ENCODE measurements at places on chromosomes 2 and 18.

GRCh38 chr2:30862054-30862651, 54.9 kb upstream of the CAPN13 start:
- DNase-seq: peak; percentile 48
- H3K36me3 ChIP-seq: no peaks in the 10 kb centered on the region
- H3K27ac ChIP-seq: no peak overlapping the region
- no peak overlapping the region for H3K4me3 ChIP-seq
- H3K4me1 ChIP-seq: peaks cover 16% of the 10 kb centered on the region

GRCh38 chr2:48312126-48312525, 217.8 kb upstream of the STON1 start:
- H3K36me3 ChIP-seq: no peaks in the 10 kb centered on the region
- H3K27ac ChIP-seq: no peak overlapping the region
- no peak for DNase-seq
- no peaks in the 10 kb centered on the region for H3K27me3 ChIP-seq
- no peak overlapping the region for H3K4me3 ChIP-seq

DNA sequence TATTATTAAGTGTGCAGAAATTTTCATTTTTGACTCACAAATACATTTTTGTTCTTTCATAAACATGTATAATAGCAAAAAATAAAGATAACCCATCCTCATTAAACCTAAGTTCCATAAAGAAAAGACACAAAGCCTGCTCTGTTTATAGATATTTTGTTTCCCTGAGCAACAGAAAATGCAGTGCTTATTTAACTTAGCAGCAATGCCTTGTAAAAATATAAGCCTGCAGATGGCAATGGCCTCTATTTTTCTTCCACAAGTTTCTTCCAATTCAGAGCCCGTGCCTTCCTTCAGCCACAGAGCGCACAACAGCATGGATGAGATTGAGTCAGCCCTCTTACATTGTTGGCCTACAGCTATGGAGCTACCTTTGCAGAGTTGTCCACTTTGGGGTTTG, 43.6 kb downstream of the PKP4 start:
- H3K36me3 ChIP-seq: no peaks in the 10 kb centered on the region
- H3K4me1 ChIP-seq: no peaks in the 10 kb centered on the region
- no peak overlapping the region for H3K27ac ChIP-seq
- H3K4me3 ChIP-seq: no peak overlapping the region
- no peak for DNase-seq

- no peak for DNase-seq
- no peaks in the 10 kb centered on the region for H3K36me3 ChIP-seq
- H3K4me3 ChIP-seq: no peak overlapping the region
- H3K27ac ChIP-seq: no peak overlapping the region
- no peaks in the 10 kb centered on the region for H3K27me3 ChIP-seq
Measured at GRCh38 chr2:38167968-38168350, 92.0 kb upstream of the CYP1B1 start.

DNA sequence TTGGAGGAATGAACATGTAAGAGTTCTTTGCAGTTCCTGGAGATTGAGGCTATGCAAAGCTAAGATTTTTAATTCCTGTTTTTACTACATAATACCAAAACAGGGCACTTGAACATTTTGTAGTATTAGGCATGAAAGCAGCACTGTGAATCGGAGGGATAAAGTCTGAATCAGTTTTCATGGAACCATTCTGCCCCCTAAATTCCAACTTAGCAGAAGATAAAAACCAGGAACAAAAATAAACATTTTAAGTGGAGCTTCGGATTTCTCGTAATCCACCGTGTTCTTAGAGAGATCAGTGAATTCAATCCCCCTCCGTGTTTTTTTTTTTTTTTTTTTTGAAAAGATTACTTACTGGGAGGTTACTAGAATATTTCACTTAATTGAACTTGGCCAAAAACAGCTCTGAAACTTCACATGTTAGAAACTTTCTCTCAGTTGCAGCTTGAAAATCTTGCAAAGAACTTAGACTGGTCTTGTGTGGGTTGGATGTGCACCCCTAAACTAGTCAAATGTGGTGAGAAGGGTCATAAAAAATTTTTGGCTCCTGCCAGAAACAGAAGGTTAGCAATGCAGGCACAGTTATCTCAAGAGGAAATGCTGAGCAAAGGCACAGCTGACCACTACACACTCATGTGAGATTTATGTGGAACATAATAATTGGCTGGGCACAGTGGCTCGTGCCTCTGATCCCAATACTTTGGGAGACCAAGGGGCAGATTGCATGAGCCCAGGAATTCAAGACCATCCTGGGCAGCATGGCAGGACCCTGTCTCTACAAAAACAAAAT, 145.4 kb upstream of the RNF152 start:
- H3K4me1 ChIP-seq: no peaks in the 10 kb centered on the region
- H3K36me3 ChIP-seq: no peaks in the 10 kb centered on the region
- no peak for DNase-seq

All from CD14-positive monocyte (primary cell).